DMS 273 treated with DMSO at 0.1 percent for 48 hours (cell line): ENCODE measurements at places on chromosomes 3 and 15.

GRCh38 chr15:95620934-95621579, 709.4 kb upstream of the NR2F2 start:
- no peak for DNase-seq

DNA sequence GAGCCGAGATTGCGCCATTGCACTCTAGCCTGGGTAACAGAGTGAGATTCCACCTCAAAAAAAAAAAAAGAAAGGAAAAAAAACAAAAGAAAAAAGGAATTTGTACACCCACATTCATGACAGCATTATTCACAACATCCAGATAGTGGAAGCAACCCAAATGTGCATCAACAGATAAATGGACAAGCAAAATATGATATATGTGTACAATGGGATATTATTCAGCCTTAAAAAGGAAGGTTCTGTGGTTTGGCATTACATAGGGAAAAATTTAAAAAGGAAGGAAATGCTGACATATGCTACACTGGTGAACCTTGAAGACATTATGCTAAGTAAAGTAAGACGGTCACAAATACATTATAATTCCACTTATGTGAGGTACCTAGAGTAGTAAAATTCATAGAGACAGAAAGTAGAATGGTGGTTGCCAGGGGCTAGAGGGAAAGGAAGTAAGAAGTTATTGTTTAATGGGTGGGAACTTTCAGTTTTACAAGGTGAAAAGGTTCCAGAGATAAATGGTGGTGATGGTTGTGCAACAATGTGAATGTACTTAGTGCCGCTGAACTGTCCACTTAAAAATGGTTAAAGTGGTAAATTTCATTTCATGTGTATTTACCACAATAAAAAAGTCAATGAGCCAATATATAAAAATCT, 118.5 kb downstream of the MYLK start:
- DNase-seq, result no peak

DNA sequence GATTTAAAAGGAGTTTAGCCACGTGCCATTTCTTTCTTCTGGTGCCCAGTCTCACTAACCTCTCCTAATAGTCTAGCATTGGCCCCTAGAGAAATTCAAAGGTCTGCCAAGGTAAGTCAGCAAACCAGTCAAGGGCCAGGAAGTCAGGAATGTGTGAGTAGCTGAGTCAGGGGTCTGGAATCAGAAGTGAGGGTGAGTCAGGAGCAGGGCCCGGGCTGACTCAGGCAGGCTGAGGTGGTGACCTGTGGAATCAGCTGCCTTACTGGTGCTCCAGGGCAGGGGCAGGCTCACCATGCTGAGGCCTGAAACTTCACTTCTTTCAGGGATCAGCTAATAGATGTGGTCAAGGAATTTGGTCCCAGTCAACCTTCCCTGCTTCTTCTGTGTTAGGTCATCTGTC, 105.8 kb upstream of the MYZAP start:
- no peak for DNase-seq

GRCh38 chr3:121018917-121019321, 110.9 kb downstream of the STXBP5L start:
- no peak for DNase-seq

DNA sequence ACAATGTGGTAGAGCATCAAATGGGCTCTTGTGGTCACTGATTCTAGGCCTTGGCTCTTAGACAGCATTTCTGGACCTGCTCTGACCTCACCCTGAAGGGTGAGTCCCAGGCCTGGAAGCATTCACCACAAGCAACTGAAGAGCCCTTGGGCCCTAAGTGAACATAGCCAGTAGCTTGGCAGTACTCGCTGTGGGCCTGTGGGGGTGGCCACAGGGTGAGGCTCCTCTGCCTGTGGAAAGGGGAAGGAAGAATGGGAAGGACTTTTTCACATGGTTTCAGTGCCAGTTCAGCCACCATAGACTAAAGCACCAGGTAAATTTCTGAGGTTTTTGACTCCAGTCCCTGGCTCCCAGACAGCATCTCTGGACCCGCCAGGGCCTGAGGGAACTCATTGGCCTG, 5.1 kb upstream of the ZSCAN2 start:
- no peak for DNase-seq

DNA sequence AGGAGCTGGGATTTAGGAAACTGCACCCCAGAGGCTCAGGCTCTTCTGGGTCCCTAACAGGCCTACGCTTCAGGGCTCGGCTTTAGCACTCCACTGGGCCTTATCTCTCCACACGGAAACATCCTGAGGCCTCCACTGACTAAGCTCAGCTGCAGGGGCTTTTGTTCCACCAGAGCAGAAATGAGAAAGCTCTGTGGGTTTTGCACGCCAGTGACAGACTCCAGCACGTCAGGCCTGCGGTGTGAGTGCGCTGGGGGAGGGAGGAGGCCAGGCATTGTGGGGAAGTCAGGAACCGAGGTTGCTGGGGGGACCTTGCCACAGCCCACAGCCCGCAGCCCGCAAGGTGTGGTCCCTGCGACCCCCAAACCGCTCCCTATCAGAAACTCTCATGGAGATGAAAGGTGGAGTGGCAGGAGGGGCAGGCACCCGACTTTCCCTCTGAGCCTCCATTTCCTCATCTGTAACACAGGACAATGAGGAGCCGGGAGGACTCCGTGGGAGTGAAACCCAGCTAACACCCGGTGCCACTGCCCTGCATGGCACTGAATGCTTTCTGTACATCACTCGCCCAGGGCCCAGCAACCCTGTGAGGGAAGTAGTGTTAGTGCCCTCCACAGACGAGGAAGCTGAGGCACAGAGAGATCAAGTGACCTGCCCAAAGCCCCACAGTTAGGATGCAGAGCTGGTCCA, 106.5 kb downstream of the TPRA1 start:
- DNase-seq, result no peak

- no peak for DNase-seq
Measured at GRCh38 chr15:93217343-93217742, 128.3 kb upstream of the RGMA start.

GRCh38 chr15:29686445-29687203, 135.6 kb downstream of the TJP1 start:
- DNase-seq, result no peak

GRCh38 chr3:117837391-117837790, 1127.8 kb downstream of the TUSC7 start:
- DNase-seq, result no peak

DNA sequence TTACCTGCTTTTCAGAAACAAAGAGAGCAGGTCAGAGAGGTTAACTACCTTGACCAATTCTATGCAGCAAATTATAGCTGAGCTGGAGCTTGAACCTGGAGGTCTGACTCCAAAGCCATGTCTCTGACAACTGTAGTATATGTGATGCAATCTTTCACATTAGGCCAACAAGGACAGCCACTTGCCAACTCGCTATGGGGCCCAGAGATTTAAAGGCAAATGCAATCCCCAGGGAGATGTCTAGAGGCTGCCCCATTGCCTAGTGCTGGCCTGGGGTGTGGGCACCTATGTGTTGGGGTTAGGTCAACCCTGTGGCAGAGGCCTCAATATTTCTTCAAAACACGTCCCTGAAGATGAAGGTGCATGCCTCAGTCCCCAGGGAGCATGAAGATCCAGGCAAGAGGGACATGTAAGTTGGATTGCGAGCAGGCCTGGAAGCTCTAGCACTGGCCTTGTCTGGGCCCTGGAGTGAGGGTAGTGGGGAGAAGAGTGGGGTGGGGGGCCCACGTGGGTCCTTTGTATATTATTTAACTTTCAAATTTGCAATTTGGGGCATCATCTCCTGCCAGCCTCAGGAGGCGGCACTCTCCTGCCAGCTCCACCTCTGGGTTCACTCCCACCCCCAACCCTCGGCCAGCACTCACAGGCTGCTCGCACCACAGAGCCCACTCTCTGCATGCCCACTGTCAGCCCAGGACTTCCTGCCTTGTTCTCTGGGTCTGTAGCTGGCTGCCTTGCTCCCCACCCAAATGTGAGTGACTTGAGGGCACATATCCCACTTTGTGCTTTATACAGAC, 64.3 kb downstream of the SLC12A8 start:
- DNase-seq, result no peak

- DNase-seq, result no peak
Measured at GRCh38 chr3:71080517-71081083, 502.9 kb downstream of the FOXP1 start.

- DNase-seq, result no peak
Measured at GRCh38 chr3:88346643-88347042, 196.9 kb downstream of the C3orf38 start.
